ENCODE measurements at places on chromosomes 12 and 14.
A peak's percentile ranks its signal among the peaks of the same experiment; 100 is the strongest.

GRCh38 chr12:109654357-109654756 is 59.3 kb upstream of the FAM222A start:
- DNase-seq, result no peak

DNA sequence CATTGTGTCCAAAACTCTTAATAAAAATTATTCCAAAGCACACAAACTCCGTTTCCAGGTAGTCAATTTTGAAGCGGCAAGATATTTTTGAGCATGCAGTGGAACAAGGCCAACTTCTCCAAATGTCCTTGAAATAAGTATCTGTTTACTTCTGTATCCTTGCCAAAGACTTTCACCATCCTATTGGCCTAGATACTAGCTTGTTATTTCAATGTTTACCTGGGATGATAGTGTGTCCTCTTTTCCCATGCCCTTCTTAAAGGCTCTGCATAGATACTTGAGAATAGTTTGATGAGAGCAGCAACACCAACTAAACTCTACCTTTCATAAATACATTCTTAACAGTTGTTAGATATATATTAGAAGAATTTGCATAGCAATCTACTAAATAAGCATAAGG is 160.9 kb downstream of the KCNC2 start:
- DNase-seq, result no peak

- peak; percentile 91 for DNase-seq
Observed at GRCh38 chr12:82740129-82741000, 53.7 kb downstream of the TMTC2 start.

DNA sequence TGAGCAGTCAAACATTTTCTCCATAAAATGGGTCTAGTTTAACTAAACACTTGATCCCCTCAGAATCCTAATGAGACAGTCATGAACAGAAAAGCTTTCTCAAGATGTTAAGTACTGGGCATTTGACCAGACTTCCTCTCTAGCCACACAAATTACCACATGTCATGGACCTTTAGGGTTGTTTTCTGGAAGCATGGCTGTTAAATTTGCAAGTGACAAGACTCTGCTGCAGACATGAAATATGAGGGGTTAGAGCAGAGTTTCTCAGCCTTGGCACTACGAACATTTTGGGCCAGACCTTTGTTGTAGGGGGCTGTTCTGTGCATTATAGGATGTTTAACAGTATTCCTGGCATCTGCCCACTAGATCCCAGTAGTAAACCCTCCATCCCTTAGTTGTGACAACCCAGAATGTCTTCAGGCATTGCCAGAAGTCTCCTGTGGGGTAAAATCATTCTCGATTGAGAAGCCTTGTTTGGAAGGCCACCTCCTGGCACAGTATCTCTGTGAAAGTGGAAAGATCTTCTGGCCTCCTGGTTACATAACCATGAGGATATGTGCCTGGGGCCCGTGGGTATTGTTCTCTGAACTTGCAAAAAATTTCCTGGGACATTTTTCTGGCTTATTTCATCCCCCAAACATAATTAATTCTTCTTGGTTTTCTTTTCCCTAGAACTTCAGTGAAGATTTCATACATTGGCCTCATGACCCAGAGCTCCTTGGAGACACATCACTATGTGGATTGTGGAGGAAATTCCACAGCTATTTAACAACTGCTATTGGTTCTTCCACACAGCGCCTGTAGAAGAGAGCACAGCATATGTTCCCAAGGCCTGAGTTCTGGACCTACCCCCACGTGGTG is 4.3 kb downstream of the TMEM106C start:
- no peak for DNase-seq

- DNase-seq, result no peak
Observed at GRCh38 chr14:102940729-102941362, 18.4 kb downstream of the AMN start.

GRCh38 chr12:73361864-73362230 is 1089.7 kb downstream of the TRHDE start:
- no peak for DNase-seq

- no peak for DNase-seq
Observed at GRCh38 chr14:90756755-90757345, 59.4 kb downstream of the TTC7B start.

DNA sequence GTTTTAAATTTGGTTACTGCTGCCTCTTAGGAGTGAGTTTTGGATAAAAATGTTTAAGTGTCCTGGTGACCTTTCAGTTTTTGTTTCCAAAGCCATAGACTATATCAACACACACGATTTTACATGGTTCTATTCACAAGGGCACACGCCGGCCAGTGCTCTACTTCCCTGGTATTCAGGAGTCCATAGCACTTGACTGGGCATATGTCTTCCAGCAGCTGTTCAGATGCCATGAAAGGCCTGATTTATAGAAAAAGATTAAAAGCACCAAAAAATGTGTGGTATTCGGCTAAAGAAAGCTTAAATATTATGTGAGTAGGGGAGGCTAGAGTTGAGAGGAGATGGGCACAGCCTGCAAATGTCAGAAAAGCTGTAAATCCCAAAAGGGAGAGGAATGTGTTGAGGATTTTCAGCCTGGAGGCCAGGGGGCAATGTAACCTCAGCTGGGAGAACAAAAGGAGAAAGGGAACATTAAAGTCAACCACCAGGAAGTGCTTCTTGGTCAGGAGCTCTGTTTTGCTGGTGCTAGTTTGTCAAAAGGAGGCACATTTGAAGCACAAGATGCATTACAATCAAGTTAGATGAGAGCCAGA is 478.4 kb downstream of the RAD51B start:
- DNase-seq, result peak; percentile 12

DNA sequence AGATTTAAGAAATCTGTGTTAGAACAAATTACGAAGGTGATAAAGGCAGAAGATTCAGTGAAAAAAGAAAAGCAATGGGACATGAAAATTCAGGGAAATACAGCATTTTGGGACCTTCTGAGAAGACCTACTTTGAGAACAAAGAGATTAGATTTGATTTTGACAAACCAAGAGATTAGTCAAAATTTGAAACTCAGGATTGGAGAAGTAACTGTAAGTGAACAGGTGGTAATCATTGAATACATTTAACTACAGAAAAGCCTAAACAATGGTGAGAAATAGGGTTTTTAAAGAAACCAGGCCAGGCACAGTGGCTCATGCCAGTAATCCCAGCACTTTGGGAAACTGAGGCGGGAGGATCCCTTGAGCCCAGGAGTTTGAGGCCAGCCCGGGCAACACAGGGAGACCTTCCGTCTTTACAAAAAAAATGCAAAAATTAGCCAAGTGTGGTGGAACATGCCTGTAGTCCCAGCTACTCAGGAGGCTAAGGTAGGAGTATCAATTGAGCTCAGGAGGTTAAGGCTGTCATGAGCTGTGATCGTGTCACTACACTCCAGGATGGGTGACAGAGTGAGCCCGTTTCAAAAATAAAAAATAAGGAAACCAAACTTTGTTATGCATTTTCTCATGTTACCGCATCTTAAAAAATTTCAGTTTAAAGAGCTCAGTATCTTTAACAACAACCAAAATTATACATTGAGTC is 8.9 kb upstream of the SAV1 start:
- DNase-seq, result no peak

- no peak for DNase-seq
Observed at GRCh38 chr14:61925043-61925442, 162.8 kb downstream of the SNAPC1 start.

DNA sequence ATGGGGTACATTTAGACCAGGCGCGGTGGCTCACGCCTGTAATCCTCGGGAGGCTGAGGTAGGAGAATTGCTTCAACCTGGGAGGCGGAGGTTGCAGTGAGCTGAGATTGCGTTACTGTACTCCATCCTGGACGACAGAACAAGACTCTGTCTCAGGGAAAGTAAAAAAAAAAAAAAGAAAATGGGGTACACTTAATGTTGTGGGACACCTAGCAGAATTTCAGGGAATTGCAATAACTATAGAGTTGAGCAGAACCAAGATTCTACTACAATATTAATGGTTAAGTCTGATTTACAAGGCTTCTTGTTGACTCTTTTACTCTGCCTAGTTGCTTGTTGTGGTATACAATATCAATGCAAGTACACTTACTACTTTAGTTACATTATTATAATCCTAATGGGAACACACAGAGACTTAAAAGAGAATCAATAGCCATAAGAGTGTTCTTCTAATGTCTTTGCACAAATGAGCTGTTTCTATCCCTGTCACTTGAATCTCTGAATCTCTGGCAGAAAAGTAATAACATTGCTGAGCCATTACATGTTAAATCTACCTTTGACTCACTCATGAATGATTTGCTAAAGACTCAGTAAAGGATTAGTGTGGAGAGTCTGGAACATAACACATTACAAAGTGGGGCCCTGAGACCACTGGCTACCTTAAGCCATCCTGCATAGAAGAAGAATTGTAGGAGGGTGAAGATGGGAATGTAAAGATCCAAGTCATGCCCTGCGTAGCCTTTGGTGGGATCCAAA is 22.7 kb downstream of the BEST3 start:
- no peak for DNase-seq

- DNase-seq, result no peak
Observed at GRCh38 chr14:64919618-64920017, 5.4 kb downstream of the CHURC1 start.

DNA sequence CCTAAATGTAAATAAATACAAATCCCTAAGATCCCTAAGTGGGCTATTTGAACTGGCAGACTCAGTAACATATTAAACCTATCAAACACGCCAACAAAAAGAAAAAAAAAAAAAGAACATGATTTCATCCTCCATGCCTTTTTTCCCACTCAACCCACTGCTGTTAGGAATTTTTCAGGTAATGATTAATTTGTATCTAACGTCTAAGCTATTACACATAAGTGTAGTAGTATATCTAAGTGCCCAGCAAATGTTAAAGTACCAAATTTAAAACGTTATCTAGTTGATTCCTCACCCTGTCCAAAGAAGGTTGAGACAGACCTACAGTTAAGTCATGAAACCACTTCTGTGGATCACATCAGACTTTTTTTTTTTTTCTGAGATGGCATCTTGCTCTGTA is 16.4 kb upstream of the ARID4A start:
- DNase-seq, result no peak

DNA sequence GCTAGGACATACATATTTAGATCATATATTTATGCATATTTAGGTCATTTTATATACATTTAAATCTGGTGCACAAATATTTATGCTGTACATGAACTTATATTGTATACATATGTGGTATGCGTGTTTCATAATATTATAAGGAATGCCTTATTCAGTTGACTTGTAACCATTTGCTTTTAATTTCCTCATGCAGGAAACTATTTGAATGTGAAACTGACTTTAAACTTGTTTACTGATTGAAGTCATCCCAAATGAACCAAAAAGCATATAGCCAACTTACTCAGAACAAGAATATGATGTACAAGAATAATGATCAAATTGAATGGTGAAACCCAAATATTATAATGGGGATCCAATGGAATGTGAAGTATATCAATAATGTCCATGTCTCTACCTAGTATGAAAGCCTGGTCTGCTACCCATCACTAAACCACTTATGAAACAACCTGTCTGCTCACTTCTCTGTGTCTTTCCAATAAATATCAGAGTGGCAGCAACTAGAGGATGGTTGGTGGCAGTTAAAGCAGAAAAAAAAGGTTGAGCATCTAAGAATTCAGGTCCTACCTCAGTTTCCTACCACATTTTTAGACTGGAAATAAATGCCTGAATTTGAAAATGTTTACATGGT is 38.3 kb downstream of the RPS6KA5 start:
- DNase-seq, result no peak

- DNase-seq, result no peak
Observed at GRCh38 chr14:103563226-103563620, 463 bp downstream of the COA8 start.

DNA sequence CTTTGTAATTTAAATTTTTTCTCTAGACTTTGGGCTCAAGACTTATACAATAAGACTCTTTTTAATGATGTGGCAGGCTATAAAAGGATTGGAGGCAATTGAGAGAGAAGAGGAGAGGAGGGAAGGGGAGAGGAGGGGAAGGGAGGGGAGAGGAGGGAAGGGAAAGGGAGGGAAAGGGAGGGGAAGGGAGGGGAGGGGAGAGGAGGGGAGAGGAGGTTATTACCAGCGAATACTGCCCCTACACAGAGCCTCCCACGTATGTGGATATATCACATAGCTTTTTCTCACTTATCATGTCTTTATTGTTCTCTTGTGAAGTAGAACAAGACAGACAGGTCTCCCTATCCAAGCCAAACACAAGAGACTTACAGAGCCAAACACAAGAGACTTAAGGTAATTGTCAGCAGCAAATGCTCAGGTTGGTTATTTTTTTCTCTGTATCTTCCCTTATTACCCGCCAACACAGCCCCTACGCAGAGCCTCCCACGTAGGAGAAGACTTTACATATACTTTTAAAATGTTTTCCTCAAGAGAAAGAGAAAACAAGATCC is 63.1 kb downstream of the DRAM1 start:
- DNase-seq, result no peak
